ENCODE measurements at places on chromosomes 4 and X. TPM values are rescaled to one million over a fixed set of nuclear protein-coding genes. Genes with fewer than 3 reads are reported as not detected.

GCNA gene
- 1.7 TPM for total RNA-seq

TMEM184C gene
- total RNA-seq = 19.0 TPM

TCEAL8 gene
- total RNA-seq = 12.2 TPM

EMCN gene
- total RNA-seq = 3.7 TPM

LINC00632 gene
- 2.3 TPM for total RNA-seq

LEF1 gene
- 0.66 TPM for total RNA-seq

GRCh38 chr4:6520978-6521377, 48.6 kb upstream of the PPP2R2C start:
- DNase-seq = no peak
- no peaks in the 10 kb centered on the region for H3K36me3 ChIP-seq
- H3K4me3 ChIP-seq = no peak overlapping the region
- no peaks in the 10 kb centered on the region for H3K27me3 ChIP-seq

- H3K4me3 ChIP-seq = no peak overlapping the region
- H3K27ac ChIP-seq = no peak overlapping the region
- H3K4me1 ChIP-seq = no peaks in the 10 kb centered on the region
Observed at GRCh38 chr4:56261027-56261426, 126.3 kb downstream of the AASDH start.

- no peak for DNase-seq
- no peak overlapping the region for H3K27ac ChIP-seq
- H3K27me3 ChIP-seq = no peaks in the 10 kb centered on the region
- no peak overlapping the region for H3K4me3 ChIP-seq
- no peaks in the 10 kb centered on the region for H3K36me3 ChIP-seq
Observed at GRCh38 chr4:120870279-120870673, 52.2 kb downstream of the PRDM5 start.

DNA sequence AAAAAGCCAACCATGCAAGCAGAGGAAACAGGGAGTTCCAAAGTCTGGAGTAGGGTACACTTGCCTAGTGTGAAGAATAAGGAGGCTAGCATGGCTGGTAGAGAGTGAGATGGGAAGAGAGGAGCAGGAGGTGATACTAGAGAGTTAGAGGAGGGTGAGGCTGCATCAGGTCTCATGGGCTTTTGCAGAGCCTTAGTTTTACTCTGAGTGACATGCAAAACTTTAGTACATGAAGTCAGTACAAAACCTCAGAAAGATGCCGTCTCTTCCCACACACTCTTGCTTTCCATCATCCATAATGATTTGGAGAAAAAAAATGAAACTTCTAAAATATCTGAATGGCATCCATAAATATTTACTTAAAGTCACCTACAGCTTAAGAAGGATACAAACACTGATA, 5.0 kb downstream of the OPRPN start:
- no peak for DNase-seq
- H3K36me3 ChIP-seq = no peaks in the 10 kb centered on the region
- no peaks in the 10 kb centered on the region for H3K27me3 ChIP-seq
- no peaks in the 10 kb centered on the region for H3K4me1 ChIP-seq
- no peak overlapping the region for H3K4me3 ChIP-seq

GRCh38 chr4:6236816-6237390, 32.7 kb upstream of the WFS1 start:
- H3K4me3 ChIP-seq = no peak overlapping the region
- no peaks in the 10 kb centered on the region for H3K4me1 ChIP-seq
- no peaks in the 10 kb centered on the region for H3K27me3 ChIP-seq
- H3K36me3 ChIP-seq = no peaks in the 10 kb centered on the region
- H3K27ac ChIP-seq = no peak overlapping the region
- DNase-seq = peak; percentile 33

DNA sequence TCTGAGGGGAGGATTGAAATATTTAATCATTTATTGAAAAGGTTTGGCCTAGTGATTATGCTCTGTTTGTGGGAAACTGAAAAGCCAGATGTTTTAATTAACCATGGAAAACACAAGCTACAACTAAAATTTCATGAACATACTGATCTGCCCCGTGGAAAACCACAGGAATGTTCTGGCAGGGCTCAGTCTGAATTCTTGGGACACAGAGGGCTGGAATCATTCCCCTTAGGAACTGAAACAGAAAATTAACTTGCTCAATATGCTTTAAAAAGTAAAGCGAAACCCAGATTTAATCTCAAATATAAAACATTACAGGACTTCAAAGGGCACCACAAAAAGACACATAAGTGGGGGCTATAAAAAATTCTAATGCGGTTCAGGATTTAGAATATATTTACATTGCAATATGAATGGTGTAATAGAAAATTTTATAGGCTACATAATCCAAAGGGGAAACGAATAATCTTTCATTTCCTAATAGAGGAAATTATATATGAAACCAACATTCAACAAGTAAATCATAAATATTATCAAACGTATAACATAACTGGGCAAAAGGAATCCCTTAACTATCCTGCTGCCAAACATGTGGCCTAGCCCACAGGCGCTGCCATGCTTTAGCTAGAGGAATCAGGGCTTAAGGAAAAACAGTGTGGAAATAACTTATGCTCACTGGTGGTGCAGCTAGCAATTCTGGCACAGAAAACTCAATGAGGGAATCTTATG, 70.9 kb downstream of the APBB2 start:
- H3K27ac ChIP-seq = peak overlapping the region; percentile 64
- H3K4me1 ChIP-seq = peaks cover 3% of the 10 kb centered on the region
- DNase-seq = peak; percentile 57
- no peaks in the 10 kb centered on the region for H3K36me3 ChIP-seq
- no peaks in the 10 kb centered on the region for H3K27me3 ChIP-seq

DNA sequence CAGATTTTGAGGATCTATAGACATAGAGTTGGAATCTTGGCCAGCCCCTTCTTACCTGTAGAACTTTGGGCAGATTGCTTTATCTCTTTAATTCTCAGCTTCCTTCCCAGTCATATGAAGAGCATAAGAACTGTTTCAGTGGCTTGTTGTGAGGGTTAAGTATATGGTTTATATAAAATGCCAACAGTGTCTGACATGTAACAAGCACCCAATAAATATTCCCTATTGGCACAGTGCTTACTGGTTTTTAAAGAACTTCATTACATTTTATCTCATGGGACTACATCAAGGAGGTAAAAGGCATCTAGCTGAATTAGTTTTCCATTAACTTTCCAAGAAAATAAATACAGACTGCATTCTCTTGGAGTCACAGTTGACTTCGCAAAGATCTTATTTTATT, 106.7 kb upstream of the LIMCH1 start:
- H3K4me1 ChIP-seq = no peaks in the 10 kb centered on the region
- no peak overlapping the region for H3K4me3 ChIP-seq
- no peaks in the 10 kb centered on the region for H3K27me3 ChIP-seq
- no peak for DNase-seq

DNA sequence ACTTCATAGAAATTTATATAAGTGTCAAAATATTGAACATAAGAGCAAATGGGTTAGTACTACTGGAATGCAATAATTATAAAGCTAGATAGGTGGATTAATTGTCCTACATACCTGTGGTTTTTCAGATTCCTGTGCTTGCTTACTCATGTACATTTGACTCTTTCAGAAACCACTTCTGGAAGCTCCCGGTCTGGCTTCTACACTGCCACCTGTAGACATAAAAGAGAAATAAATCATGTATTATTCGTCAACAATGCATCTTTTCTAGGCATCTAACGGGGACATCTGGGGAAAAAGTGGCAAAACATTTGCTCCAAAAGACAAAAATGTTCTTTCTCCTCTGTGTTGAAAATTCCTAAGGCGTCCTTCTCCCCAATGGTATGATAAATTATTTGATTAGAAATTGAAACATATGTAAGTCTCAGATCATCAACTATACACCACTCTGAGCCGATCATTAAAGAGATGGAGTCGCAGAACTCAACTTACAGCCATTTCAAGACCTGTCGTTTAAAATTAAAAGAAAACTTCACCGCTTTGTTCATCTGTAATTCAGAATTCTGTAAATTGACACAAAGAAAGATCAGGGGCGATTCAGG, 648.7 kb upstream of the DIPK2B start:
- H3K4me1 ChIP-seq = no peaks in the 10 kb centered on the region
- peaks cover 16% of the 10 kb centered on the region for H3K27me3 ChIP-seq
- no peak overlapping the region for H3K4me3 ChIP-seq
- H3K36me3 ChIP-seq = no peaks in the 10 kb centered on the region
- no peak overlapping the region for H3K27ac ChIP-seq

DNA sequence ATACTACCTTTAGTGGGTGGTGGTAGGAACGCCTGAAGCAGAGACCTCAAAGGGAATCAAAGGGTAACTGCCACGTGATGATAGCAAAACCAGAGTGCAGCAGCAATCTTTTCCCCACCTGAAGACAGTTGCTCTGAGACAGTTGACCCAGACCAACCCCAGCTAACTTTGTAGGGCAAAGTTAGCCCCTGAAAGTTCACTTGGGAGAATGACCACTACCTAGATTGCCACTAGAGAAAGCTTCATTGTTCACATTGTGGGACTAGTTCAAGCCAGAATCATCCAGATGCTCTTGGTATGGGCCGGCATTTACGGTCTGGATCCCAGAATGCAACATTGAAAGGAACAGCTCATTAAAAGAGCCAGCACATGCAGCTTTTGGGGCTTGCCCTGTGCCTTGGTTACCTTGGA, 4.1 kb downstream of the SEPTIN6 start:
- no peak overlapping the region for H3K27ac ChIP-seq
- DNase-seq = no peak
- H3K4me3 ChIP-seq = no peak overlapping the region
- no peaks in the 10 kb centered on the region for H3K27me3 ChIP-seq
- no peaks in the 10 kb centered on the region for H3K36me3 ChIP-seq

GRCh38 chr4:107098401-107098800, 62.3 kb upstream of the DKK2 start:
- H3K27ac ChIP-seq = no peak overlapping the region
- no peaks in the 10 kb centered on the region for H3K27me3 ChIP-seq
- DNase-seq = no peak
- H3K36me3 ChIP-seq = no peaks in the 10 kb centered on the region
- no peak overlapping the region for H3K4me3 ChIP-seq

DNA sequence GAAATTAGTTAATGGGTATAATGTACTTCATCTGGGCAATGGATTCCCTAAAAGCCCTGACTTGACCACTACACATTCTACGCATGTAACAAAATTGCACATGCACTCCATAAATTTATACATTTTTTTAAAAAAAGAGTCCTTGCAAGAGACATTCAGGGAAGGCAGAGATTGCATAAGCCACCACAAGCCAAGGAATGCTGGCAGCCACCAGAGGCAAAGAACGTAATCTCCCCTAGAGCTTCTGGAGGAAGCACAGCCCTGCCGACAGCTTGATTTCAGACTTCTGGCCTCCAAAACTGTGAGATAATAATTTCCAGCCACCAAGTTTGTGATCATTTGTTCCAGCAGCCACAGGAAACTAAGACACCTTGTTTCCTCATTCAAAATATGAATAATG, 185.6 kb upstream of the GALNT7 start:
- DNase-seq = no peak
- no peaks in the 10 kb centered on the region for H3K36me3 ChIP-seq
- no peak overlapping the region for H3K4me3 ChIP-seq
- no peak overlapping the region for H3K27ac ChIP-seq

GRCh38 chr4:117479673-117480072, 394.3 kb upstream of the TRAM1L1 start:
- H3K36me3 ChIP-seq = no peaks in the 10 kb centered on the region
- no peaks in the 10 kb centered on the region for H3K27me3 ChIP-seq
- no peak for DNase-seq
- no peaks in the 10 kb centered on the region for H3K4me1 ChIP-seq
- H3K27ac ChIP-seq = no peak overlapping the region

DNA sequence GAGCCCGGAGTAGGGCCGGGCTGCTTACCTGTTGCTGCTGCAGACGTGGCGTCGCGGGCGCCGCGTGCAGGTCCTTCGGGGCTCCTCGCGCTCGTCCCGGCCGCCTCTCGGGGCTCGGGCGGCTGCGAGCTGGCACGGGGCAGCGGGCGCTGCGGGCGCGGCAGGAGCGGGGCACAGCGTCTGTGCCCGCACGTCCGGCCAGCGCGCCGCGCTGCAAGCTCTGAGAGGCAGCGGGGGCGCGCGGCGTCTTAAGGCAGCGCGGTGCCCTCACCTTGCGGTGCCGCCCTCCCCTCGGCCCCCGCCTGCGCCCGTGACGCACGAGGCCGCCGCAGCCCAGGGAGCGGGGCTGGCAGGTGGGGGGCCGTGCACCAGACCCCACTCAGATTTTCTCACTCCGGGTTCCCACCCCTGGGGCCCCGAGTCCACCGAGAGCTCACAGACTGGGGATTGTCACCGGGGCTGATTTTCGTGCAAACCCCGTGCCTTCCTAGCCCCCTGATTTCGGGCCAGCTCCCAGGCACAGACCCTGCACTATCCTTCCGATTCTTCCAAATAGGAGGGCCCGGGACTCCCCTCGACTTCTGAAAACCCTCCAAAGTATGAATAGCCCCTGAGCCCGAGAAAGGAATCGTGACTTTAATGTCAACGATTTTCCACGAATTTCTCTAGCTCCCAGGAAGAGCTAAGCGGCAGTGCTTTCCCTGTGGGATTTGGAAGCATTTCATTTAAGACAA, at the start of gene GPR101:
Gene GPR101, minus strand, starts transcription at position 222 of the 734 bp plus-strand sequence. CDS start 2,321 bp downstream, outside the sequence.
- no peak within 1 kb of the TSS for H3K4me3 ChIP-seq
- no peak within 1 kb of the TSS for H3K27ac ChIP-seq
- H3K4me1 ChIP-seq = peaks cover 10% of the 10 kb centered on the region
- no peak for DNase-seq

- no peaks in the 10 kb centered on the region for H3K4me1 ChIP-seq
- no peak for DNase-seq
- no peak overlapping the region for H3K27ac ChIP-seq
- no peaks in the 10 kb centered on the region for H3K36me3 ChIP-seq
- no peak overlapping the region for H3K4me3 ChIP-seq
Observed at GRCh38 chr4:110787109-110787508, 164.2 kb upstream of the PITX2 start.

DNA sequence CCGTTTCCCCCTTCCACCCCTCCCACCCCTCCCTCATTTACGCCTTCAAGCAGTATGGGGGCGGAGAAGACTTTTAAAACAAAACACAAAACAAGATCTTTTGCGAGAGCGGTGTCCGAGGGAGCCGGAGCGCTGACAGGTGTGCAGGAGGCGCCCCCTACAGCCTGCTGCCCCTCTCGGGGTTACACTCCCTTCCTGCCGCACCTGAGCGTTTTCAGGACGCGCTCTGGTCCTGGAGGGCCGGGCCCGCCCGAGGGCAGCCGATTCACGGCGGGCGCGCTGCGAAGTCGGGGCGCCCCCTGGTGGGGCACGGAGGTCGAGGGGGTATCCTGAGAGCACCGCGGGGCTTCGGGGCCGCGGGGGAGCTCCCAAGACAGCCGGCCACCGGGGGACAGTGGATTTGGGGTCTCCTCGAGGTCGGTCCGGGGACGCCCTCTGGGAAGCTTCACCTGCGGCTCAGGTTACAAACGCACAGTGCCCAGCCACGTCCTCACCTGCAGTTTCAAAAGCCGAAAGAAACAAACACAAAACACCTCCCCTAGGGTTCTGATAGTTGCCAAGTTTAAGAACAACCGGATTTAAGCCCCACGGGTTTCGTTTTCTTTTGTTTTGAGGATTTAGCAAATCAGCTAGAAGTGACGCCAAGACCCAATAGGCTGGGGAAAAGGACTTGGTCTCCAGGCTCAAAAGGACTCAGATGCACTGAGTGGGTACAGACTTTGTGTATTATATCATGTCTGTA, 8.0 kb upstream of the NEUROG2 start:
- peak overlapping the region; percentile 35 for H3K4me3 ChIP-seq
- no peak overlapping the region for H3K27ac ChIP-seq
- no peaks in the 10 kb centered on the region for H3K4me1 ChIP-seq
- H3K27me3 ChIP-seq = peaks cover 22% of the 10 kb centered on the region
- no peak for DNase-seq
- no peaks in the 10 kb centered on the region for H3K36me3 ChIP-seq
